ENCODE measurements at places on chromosomes 2 and 18.

GRCh38 chr2:20150806-20151571, 73.9 kb downstream of the SDC1 start:
- DNase-seq, result no peak

DNA sequence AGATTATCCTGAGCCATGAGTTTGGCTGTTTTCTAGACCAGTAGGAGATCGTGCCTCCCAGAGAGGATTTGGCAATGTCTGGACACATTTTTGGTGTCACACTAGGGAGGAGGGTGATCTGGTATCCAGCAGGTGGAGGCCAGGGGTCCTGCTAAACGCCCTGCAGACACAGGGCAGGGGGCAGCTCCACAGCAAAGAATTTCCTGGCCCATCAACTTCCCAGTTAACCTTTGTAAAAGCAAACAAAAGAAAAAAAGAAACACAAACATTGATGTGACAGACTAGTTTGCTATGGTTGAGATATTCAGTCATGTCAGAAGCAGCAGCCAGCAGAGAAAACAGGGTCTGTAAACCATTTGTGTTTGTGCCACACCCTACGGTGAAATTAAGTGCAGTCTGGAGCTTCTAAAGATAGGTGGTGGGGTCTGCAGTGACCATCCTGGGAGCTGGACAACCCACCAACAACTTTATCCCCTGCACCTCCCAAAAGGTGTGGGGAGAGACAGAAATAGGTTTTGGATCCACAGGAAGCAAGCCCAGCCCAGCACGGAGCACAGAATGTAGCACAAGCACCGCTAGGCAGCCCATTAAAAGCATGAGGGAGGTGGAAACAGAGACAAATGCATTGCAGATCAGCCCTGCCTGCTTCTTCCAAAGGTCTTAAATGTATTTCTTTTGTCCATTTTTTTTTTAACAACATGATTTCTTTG, 232.5 kb downstream of the MYT1L start:
- no peak for DNase-seq

DNA sequence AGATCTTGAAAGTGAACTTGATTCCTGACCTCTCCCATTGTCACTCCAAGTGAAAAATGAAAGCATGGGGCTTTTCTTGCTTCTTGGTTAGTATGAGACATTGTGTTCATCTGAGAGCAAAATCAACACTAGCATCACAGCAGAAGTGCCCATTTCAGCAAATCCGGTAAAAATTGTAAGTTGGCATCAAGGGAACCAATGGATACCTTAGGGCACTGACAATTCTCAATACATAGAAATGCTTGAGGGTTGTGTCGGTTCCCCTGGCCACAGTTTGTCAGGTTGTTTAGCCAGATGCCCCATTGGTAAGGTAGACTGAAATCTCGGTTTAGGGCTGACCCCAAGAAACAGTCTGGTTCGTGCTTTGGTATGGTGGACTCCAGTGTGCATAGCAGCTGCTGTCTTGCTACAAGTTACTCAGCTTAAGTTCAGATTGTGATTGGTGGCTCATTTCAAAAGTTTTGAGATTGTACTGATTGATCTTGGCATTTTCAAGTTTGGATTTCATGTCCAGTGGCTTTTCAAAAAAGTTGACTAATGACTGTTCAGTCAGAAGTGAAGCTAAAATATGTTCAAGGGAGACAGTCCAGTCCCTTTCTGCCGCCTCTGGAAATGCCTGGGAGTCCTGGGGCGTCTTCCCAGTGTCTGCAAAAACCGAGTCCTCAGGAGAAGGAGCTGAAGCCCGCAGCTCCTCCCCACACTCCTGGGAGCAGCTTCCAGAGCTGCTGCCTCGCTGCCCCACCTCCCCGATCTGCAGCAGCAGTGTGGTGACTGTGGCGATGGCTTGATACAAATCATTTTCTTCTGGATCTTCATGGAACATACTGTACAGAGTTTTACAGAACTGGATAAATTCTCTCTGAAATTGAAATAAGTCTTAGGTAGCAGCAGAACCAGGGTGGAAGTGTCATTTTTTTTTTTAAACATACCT, 5.6 kb downstream of the RPL31 start:
- DNase-seq, result no peak

GRCh38 chr18:45998244-45998643, 31.1 kb upstream of the EPG5 start:
- no peak for DNase-seq

DNA sequence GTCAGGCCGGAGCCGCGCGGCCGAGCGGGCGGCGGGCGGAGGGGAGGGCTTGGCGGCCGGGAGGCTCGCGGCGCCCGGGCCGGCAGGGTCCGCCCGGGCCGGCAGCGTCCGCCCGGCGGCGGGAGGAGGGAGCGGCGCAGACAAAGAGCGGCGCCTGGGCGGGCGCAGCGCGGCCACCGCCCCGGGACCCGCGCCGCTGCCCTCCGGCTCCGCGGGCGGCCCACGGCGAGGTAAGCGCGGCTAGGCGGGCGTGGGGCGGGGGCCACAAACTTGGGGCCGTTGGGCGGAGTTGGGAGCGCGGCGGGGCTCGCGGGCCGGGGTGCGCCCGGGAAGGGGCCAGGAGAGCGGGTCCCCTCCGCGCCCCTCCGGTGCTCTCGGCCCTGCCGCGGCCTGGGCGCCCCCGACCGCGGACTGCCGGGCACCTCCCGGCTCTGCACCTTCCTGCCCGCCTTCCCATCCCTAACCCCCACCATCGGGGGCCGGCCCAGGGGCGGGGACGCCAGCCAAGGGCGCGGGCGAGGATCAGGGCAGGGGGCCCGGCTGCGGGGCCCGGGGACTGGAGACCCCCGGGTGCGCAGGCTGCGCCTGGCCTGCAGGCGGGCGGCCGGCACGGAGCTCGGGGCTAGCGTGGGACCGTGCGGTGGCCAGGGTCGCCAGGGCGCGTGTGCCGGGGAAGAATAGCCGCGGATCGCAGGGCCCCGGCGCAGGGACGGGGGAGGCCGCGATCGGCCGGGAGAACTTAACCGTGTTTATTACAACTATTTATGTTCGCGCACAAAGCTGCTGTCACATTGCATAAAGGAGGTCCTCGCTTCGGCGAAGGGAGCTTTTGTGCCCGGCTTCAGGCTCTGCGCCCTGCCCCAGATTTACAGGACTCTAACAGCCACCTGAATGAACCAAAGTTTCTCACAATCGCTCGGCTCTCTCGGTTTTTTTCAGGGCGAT, at the start of gene NCK2:
TSS of gene NCK2 (plus strand) at position 4 of the 945 bp plus-strand sequence. CDS start 110,152 bp downstream, outside the sequence.
- peak; percentile 40 for DNase-seq

- DNase-seq, result no peak
These were observed 460.0 kb downstream of the IRS1 start for GRCh38 chr2:226339616-226340015.

DNA sequence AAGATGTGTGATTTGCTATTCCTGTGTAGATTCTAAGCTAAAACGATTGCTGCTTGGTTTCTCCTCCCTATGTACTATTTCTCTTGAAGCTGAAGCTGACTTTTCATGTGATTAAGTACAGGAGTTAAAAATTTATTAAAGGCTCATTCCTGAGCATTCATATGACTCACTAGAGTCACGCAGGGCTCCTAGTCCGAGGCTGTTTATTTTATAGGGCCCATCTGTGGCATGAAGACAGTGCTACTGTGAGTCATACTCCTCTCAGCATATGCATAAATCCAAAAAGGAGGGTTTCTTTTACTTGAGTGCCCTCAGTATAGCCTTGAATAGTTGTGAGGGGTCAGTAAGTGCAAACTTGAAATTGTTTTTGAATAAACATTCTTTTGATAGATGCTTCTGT, 378.8 kb downstream of the PTPRM start:
- DNase-seq, result no peak

- no peak for DNase-seq
These were observed 37.5 kb downstream of the NABP1 start for GRCh38 chr2:191715471-191715870.

DNA sequence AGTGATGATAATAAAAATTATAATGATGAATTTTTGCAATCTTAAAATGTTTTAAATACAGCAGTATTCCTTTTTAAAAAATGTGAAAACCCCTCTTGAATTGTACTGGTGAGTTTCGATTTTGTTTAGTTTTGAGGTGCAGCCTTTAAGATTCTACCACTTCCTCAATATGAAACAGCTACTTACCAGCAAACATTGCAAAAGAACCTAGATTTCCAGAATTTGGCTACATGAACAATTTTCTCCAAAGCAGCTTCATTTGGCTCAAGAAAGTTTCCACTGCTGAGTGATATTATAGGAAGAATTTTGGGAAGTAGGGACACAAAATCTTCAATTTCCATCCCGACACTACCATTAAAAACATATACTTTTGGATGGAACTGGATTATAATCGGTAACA, 12.0 kb downstream of the TCF4 start:
- no peak for DNase-seq

GRCh38 chr18:56637711-56638231, 621 bp downstream of the TXNL1 start:
- DNase-seq, result no peak

GRCh38 chr2:37816036-37816435, 109.1 kb upstream of the RMDN2 start:
- no peak for DNase-seq

- no peak for DNase-seq
These were observed 35.3 kb upstream of the CAVIN2 start for GRCh38 chr2:191881982-191882816.

- DNase-seq, result peak; percentile 24
These were observed at the start of gene DAW1 for GRCh38 chr2:227871375-227871791. TSS of gene DAW1 (plus strand) at chr2:227871631. CDS start at chr2:227871690, 59 bp downstream.

DNA sequence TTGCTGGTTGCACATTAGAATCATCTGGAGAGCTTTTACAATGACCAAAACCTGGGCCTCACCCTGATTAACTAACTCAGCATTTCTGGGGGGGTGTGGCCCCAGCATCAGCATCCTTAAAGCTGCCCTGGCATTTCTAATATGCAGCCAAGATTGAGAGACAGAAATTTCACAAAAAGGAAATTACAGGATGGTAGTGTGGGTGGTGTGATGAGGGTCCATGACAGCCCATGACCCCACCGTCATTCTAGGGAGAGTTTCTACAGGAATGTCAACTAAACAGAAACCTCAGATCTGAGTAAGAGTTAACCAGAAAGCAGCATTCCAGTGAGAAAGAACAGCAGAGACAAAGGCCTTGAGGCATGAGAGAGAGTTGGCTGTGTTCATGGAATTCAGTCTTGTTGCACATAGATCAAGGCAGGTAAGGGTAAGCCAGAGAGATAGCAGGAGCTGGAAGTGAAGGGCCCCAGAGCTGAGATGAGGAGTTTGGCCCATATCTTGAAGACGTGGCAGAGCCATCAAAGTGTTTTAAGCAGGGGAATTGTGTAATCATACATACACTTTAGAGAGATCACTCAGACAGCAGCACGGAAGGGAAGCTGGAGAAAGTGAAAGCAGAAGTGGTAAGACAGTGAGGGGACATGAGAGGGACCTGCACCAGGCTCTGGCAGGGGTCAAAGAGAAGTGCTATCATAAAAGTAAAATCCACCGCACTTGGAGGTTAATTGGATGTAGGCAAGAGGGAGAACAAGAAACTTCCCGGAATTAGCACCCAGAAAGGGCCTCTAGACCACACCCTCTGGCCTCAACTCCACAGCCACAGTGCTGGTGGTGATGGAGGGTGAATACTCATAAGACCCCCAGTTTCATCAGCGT, 7.8 kb upstream of the TRABD2A start:
- peak; percentile 60 for DNase-seq

GRCh38 chr2:26269571-26270158, 24.9 kb downstream of the HADHB start:
- no peak for DNase-seq

- DNase-seq, result no peak
These were observed 6.7 kb upstream of the TNFAIP6 start for GRCh38 chr2:151350579-151351195.

DNA sequence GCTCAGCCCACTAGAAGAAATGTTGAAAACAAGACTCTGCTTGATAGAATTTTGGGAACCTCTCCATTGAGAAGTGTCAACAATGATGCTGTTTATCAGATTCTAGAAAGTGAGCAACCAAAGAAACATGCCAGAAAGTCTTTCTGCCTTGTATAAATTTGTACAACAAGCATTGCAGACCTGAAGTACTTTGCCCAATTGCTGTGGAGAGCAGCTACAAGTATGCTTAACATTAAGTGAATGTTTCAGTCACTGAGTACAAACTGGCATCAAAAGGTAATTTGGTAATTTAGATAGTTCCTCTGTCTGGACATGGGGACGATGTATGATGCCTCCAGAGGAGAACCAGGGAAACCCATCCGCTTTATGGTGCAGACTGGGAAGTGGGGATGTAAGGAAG, 33.4 kb upstream of the SKA1 start:
- no peak for DNase-seq

DNA sequence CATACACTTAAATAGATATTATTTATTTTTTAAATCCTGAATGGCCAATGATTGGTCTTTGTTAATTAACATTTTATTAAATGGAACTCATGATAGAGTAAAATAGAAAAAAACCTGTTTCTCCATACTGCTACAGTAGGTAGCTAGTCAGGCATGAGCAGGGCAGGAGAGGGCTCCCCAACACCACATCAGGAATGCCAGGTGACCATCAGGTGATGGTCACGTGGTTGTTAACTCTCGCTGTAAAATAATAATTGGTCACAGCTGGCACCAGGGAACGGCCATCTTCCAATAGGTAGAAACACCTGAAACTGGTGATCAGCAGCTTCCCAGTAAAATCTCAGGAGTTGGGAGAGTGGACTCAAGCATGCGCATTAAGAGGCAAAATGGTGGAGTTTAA, 172.2 kb downstream of the MEIS1 start:
- no peak for DNase-seq

- DNase-seq, result no peak
These were observed 2.2 kb downstream of the MYO3B start for GRCh38 chr2:170180031-170180566.

DNA sequence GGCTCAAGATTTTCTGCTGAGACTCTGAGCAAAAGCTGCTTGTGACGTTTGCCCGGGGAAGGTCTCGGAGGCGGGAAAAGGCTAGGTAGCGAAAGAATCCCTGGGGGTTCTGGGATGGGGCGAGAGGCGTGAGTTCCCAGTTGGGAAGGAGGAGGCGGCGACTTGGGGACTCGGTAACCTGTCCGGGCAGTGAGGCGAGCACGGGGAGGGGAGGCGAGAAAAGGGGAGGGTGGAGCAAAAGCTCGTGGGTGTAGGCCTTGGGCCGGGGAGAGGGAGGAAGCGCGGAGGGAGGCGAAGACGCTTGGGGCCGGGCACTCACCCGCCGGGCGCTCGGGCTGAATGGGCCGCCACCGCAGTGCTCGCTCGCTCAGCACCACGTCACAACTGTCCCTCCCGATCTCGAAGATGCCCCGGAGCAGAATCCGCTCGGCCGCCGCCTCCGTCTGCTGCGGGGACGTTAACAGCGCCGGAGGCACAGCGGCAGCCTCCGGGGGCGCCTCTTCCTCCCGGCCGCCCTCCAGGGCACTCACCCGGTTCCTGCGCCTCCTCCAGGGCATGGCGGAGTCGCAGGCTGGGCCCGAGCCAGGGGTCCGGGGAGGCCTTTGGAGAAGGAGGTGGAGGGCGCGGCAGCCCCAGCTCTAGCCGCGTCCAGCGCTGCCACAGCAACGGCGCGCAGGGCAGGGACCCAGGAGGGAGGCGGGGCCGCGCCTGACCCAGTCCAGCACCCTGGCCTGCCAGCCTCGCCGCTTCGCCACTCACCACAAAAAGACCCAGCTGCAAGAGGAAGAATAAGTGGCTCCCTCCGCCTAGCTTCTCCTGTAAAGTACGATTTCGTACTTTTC, at the start of gene CERKL:
TSS of gene CERKL (minus strand) at position 656 of the 842 bp plus-strand sequence. CDS start at position 557, 99 bp downstream.
- DNase-seq, result peak; percentile 46

- no peak for DNase-seq
These were observed 20.7 kb upstream of the ALLC start for GRCh38 chr2:3637311-3637675.

Measured in activated T-cell treated with anti-CD3 and anti-CD28 coated beads, Interleukin-2, amount 50 U/mL, for 72 hours (primary cell).